ENCODE measurements at places on chromosomes 4 and X.

GRCh38 chr4:52843351-52843750 is 18.8 kb upstream of the RASL11B start:
- DNase-seq, result no peak

DNA sequence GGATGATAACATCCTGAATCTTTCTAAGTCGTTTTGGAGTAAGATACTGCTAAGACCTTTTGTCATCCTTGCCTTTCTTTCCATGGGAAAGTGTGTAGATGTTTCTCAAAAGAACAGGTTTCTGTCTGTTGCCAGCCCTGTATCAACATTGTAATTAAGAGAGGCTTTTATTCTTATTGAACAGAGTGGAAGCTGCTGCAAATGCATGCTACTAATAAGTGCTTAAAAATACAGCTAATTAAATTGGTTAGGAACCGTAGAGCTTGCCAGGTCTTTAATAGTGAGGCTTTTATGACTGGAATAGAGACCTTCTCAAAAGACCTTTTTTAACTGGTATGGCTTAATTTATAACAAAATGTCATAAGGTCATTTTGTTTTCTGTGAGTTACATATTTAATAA is 34.4 kb downstream of the INTU start:
- DNase-seq, result no peak

DNA sequence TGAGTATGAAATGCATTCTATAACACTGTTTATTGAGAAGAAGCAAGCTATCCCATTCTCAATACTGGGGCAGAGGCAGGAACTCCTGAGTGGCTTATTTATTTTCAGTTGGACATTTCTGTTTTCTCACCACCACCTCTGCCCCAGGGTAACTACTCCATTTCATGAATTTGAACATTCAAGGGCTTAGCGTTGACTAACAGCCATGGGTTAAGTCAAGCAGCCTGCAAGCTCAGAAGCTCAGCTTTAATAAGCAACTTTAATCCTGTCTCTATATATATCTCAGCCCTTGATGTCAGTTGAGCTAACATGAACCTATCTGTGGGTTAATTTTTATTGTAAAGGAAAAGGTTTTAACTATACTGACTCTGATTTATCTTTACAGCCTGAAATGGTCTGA is 93.8 kb downstream of the MBNL3 start:
- no peak for DNase-seq

DNA sequence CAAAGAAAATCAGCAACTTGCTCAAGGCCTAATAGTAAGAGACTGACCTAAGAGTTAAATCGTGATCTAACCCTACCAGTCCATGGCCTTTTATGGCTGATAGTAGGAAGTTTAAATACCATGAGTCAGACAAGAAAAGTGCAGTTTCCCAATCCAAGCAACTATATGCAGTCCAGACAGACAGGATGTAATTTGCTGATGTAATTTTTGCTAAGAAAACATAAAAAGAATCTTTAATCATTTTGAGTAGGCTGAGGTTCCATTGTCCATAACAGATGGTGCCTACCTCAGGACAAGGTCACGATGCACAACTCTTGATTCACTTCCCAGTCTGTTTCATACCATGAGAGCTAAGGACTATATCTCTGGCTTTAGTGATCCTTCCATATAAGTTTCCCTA is 317.5 kb upstream of the GRIA3 start:
- DNase-seq, result no peak

GRCh38 chr4:167544391-167544790 is 310.1 kb upstream of the SPOCK3 start:
- DNase-seq, result no peak

DNA sequence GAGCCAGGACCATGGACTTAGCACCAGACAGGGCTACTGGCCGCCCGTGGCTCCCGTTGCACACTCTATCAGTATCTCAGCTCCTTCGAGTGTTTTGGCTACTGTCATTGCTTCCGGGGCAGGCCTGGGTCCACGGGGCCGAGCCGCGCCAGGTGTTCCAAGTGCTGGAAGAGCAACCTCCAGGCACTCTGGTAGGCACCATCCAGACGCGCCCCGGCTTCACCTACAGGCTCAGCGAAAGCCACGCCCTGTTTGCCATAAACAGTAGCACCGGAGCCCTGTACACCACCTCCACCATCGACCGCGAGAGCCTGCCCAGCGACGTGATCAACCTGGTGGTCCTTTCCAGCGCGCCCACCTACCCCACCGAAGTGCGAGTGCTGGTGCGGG is 1.6 kb downstream of the FAT4 start:
- DNase-seq, result no peak

GRCh38 chr4:100081491-100081890 is 108.8 kb downstream of the DDIT4L start:
- no peak for DNase-seq

- DNase-seq, result no peak
These were observed 106.4 kb upstream of the FTHL17 start for GRCh38 chrX:31178064-31178768.

DNA sequence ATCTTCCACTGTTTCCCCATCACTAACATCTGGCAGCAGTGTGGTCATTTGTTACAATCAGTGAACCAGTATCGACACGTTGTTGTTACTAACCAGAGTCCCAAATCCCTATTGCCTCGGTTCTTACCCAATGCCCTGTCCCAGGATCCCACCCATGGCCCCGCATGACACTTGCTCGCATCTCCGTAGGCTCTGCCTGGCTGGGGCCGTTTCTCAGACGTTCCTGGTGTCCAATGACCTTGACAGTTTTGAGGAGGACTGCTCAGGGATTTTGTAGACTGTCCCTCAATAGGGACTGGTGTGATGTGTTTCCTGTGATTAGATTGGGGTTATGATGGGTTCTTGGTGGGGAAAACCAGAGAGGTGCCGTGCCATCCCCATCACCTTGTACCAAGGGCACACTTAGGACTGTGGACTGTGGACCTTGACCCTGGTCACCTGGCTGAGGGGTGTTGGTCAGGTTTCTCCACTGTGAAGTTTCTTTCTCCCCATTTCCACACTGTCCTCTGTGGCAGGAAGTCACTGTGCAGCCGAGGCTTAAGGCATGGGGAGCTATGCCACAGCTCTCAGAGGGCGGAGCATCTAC is 108.4 kb downstream of the ADRA2C start:
- peak; percentile 19 for DNase-seq

- no peak for DNase-seq
These were observed 105.4 kb upstream of the DIAPH2 start for GRCh38 chrX:96579252-96579651.

DNA sequence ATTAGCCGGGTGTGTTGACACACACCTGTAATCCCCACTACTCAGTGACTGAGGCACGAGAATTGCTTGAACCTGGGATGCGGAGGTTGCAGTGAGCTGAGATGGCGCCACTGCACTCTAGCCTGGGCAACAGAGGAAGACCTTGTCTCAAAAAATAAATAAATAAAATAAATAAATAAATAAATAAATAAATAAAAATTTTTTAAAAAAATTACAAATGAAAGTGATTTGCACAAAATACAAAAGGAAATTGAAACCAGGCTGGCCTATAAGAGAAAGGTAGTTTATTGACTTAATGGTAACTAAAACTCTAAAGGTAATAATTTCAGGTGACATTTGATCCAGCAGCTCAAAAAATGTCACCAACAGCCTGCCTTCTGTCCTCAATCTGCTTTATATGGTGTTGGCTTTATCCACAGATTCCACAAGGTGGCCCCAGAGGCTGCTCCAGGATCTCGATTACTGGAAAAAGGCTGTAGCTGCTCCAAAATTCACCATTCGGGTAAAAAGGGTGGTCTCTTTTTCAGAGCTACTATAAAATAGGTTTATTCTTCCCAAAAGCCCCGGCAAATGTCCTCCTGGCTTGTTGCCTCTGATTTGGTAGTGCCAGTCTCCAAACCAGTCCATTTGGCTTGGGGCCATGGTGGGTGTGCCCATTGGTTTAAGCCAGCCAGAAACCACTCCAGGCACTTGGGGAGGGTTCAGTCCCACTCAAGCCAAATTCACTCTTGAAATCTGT is 61.4 kb upstream of the TRIM2 start:
- DNase-seq, result peak; percentile 83

DNA sequence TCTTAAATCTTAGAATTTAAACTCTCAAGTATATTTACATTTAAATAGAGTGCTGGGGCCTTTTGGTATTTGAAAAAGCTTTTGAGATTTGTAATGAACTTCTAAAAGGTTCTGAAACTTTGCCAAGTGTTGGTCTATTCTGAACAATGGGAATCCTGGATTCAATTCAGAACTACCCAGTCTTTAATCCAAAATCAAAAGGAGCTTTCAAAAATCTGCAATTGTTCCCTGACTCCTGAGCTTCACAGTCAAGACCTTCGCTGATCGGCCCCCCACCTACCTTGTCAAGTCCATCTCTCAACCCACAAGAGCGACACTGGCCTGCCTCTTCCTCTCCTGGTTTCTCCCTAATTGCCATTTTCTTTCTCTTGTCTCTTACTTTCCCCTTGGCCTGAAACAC is 666.1 kb upstream of the BOD1L1 start:
- no peak for DNase-seq

- DNase-seq, result no peak
These were observed 77.5 kb downstream of the IRF2 start for GRCh38 chr4:184396570-184397515.

DNA sequence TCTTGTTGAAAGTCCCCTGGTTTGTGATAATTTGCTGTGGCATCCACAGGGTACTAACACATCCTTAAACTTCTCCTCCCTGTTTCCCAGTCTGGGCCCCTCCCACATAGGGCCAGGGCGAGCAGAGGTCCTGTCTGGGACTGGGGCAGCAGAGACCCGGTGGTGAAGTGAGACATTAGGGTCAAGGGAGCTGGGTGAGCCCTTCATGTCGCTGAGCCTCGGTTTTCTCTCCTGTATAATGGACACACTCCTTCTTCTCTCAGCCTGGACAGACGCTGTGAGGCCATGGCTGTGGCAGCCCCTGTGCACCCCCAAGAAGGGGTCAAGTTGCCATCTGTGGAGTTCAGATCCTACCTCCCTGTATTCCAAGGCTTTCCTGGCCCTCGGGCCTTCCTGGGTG is 33.0 kb upstream of the HMX1 start:
- DNase-seq, result no peak

DNA sequence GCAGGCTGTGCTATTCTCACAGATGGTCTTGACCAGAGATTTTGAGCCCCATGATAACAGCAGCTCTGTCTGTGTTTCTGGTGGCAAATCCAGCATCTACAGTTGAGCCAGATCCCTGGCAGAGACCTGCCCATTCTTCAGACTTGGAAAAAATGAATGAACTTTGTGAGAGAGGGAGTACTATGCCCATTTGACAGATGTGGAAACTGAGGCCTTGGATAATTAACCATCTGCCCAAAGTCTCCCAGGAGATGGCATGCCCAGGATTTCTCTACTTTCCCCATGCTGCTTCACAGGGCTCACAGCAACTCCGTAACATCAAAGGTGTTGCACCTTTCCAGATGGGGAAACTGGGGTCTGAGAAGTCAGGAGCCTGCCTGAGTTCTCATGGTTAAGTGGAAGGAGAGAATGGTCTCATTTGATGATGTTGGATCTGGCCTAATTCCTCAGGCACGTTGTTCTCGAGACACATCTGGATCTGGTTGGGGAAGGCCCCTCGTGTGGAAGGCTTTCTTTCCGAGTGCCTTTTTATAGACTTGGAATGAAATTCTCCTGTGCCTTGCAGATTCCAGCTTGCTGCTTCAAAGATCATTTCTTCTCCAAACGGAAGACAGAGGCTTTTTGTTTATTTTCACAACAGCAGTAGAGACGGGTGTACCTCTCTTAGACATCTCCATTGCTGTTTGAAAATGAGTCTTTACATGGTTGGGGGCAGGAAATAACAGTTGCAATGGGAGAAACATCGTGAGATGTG is 73.3 kb upstream of the STX18 start:
- DNase-seq, result no peak

DNA sequence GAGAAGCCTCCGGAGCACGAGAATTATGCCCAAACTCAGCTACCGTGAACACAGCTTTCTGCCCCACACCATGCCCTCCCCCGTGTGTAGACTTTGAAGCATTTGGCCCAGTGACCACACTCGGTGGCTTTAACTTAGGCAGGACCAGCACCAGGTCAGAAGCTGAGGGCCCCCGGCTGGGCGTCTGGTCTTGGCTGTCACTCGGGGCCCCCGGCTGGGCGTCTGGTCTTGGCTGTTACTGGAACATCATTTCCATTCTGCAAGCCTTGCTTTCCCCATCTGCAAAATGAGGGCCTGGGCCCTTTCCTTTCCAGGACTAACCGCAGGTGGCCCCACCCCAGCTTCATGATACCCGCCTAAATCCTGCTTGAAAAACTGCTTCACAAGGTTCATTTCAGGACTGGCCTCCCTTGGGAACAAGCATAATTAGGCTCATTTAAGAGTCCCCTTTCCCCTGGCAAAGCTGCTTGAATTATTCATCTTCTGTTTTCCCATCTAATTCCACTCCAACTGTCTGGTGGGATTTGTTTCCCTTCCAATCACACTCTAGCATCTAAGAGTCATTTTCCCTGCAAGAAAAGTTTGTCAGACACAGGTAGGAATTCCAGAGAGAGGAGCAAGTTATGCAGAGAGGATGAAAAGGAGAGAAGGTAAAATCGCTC is 82.5 kb downstream of the WFS1 start:
- no peak for DNase-seq

DNA sequence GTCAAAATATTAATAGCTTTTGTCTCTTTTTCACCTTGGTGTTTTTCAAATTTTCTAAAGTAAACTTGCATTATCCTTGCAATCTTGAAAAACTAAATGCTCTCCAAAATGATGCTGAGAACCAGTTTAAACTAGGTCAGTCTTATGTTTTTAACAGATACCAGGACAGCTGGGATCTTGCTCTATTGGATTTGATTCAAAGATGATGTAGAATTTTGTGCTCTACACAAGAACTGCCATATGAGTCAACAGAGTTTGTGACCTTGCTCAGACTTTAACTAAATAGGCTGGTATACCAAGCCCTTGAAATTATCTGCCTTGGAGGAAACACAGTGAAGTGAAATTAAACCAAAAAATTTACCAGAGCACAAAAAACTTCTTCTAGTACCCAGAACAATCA is 991.1 kb downstream of the STPG2 start:
- DNase-seq, result no peak

DNA sequence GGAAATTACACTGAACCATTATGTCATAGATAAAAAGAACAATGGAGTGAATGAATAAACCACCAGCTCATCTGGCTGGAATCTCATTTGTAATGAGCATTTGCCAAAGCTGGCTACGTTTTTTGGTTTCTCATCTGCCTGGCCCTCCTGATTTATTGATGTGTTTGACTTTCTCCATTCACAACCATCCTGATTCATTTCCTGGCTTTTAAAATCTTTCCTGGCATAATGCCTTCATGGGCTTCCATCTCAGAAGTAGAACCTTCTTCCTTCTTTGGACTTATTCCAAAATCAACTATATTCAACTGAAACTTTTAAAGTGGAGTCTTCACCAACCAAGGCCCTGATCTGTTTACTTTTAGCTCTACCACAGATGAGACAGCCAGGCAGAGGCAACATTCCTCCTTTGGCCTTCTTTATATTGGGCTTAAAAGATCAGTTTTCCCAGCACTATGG is 36.0 kb upstream of the ARSJ start:
- DNase-seq, result no peak

All from sciatic nerve (tissue), 2 donors.